ENCODE measurements at places on chromosomes 1 and 21.
A peak's percentile ranks its signal among the peaks of the same experiment; 100 is the strongest.

DNA sequence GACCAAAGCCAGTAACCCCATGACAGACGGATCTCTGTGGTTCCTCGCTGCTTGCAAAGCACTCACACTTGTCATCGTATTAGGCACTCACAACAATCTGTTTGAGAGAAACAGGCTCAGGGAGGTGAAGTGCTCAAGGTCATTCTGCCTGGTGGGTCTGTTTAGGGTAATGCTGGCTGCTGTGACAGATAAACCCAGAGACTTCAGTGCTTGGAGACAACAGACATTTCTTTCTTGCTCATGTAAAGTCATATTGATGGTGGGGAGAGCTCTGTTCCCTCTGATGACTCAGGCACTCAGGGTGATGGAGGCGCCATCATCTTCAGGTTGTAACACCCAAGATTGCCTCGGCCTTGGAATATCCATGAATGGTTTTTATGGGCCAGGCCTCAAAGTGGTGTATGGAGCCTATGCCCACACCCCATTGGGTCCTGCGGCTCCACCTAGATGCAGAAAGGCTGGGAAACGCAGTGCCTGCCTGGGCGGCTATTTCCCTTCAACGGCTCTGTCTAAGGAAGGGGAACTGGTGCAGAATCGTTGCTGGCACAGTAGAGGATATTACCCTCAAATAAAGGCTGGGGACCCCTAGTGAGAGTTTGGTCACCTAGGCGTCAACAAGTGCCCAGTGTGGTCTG, 71.6 kb upstream of the SELENON start:
- DNase-seq = no peak

DNA sequence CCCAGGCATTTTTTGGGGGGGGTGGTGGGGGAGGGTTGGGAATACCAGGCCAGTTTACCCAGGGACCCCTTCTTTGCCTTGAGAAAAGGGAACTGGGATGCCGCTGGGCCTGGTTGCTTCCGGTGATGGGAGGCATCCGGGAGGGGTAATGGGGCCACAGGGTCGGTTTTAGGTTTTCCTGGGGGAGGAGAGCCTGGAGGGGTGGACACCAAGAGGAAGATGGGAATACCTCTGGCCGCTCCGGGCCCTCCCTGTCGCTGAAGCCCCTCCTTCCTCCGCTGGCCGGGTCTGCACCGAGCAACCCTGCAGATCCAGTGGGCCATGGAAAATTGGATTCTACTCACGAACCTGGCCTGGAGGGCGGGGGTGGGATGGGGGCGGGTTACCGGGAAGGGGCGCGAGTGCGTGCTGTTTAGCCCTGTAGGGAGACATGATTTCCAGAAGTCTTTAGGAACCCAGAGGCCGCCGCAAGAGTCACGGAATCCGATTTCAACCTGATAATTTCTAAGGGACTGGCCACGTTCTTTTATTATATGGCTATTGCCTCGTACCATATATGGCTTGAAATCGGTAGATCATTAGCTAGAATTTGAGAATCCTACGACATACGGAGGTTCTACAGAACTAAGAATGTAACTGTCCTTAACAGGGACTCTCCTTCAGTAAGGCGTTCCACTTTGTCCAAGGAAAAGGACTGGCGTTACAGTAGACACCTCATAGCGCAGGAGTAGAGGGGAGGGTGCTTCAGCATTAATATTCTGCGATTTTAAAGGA, 749 bp downstream of the AKIRIN1 start:
- peak; percentile 11 for DNase-seq

- no peak for DNase-seq
These were observed 34.5 kb downstream of the LRRN2 start for GRCh38 chr1:204650911-204651570.

- DNase-seq = no peak
These were observed 50.2 kb downstream of the SLC25A24 start for GRCh38 chr1:108149796-108150467.

- DNase-seq = no peak
These were observed 42.1 kb upstream of the S1PR1 start for GRCh38 chr1:101194746-101195145.

GRCh38 chr1:8200317-8201115, 117.4 kb upstream of the SLC45A1 start:
- no peak for DNase-seq

- DNase-seq = no peak
These were observed 145.3 kb downstream of the SEC16B start for GRCh38 chr1:177824508-177824982.

- DNase-seq = no peak
These were observed 31.7 kb downstream of the ELK4 start for GRCh38 chr1:205600085-205600484.

DNA sequence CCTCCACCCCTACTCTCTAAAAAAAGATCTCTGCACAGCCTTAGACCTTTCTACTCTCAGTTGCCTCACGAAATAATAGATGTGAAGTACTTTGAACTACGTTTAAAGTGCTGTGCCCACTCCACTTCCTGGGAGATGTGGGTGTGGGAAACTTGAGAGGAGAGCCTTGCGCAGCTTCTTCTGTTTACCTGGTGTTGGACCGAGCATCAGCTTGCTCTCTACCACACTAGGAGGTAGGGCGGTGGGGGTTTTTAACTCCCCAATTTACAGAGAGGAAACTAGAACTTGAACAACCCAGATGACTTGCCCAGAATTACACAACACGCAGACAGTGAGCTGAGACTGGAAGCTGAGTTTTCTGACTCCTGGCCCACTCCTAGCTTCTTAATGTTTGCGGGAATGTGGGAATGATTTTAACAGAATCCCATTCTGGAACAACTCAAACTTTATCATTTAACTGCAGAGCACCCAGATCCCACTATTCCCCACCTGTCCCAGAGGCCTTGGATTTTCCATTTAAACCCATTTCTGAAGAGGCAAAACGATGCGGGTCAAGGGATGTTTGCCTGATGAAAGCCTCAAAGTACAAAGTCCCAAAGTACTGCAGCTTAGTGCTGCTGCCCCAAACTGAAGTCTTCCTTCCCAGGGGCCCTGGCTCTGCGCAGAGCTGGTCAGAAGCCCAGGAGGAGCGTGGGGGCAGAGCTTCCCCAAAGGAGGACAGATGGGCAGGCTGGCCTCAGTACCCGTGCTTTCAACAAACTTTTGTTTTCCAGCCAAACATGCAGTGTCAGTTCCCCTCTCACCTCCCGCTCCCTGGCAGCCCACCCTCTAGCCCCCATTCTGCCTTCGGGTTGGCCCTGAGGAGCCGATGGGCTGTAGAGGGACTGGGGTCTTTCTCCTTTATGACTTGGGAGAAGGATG, 19.0 kb downstream of the BTG2 start:
- peak; percentile 47 for DNase-seq

DNA sequence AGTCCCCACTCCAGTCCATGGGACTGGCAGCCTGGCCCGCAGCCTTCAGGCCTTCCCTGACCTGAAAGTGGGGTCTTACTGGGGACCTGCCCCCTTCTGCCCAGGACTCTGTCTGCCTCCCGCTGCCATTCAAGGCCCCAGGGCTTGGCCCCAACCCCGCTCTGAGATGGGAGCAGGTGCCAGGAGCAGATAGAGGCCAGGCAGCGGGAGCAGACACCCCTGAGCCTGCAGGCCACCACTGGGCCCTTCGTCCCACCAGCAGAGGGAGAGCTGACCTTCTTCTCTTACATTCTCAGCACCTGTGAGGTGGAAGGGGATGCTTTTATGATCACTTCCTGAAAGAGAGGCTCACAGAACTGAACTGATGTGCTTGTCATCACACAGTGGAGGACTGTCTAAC, 62.2 kb upstream of the TINAGL1 start:
- DNase-seq = no peak
